ENCODE measurements at places on chromosomes 4 and X.

- DNase-seq = no peak
Measured at GRCh38 chr4:184104419-184105101, 113.1 kb downstream of the ENPP6 start.

- DNase-seq = no peak
Measured at GRCh38 chrX:53239474-53239873, 14.5 kb upstream of the KDM5C start.

DNA sequence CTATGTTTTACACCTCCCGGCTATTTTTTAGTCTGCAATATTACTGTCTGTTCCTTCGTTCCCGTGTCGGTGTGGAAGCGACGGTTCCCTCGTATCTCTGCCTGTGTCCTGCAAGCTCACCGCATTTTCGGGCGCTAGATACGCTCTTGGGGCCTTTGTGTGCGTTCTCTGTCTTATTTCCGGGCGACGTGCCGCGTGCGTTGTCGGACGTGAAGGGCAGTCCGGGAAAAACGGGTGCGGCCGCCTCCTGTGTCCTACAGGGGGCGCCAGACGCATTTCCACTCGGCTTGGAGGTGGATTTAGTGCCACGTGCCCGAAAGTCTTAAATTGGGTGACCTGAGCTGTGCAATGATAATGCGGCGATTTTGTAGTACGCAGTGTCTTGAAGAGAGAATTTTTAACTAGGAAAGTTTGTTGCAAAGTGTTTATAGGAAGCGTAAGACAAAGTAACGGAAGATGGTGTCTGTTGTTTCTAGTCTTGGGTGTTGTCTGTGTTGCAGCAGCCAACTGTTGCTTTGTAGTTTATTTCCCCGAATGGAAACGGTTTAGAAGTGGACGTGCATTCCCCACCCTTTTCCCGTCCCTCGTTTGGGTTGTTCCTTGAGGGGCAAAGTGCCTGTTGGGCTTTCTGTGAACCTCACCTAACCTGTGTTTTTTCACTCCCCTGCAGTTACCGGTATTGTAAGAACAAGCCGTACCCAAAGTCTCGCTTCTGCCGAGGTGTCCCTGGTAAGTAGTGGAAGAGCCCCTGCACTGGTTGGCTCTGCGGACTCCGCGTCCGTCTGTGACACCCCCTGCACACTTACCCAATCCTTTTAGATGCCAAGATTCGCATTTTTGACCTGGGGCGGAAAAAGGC, 720 bp downstream of the RPL10 start:
- peak; percentile 73 for DNase-seq

DNA sequence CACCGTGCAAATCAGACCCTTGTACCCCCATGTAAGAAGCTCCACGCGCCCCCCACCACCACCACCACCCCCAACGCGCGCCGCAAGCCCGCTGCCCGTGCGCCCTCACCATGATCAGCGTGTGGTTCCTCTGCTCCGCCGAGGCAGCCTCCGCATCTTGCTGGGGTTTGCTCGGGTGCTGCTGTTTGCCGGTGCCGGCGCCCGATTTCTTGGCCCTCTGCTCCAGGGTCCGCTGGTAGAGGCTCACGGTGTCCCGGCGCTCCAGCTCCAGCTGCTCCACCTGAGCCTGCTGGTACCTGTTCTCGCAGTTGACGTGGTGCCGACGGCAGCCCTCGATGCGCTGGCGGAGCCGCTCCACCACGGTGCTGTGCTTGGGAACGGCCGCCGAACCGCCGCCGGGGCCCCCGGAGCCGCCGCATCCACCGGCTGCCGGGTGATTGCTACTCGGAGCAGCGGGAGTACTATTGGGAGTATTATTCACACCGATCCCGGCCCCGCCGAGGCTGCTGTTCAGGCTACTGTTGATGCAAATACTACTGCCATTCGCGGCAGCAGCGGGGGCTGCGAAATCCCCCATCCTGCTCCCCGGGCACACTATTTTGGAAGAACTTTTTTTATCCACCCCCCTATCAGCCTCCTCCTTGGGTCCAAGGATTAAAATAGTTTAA, 1.1 kb downstream of the MAML3 start:
- DNase-seq = peak; percentile 23

DNA sequence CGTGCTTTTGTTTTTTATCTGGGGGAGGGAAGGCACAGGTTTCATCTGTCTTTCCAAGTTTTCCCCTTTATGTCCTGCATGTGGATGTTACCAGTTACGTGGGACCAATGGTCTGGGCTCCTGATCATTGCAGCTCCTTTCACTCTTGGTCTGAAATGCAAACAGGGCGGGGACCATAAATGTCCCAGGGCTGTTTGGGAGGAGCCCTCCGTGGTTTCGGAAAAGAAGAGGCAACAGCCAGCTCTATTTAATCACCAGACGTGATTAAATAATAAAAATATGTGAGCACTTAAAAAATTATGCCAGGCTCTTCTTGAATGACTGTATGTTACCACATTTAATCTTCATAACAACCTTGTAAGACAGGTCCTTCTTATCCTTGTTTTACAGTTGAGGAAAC, 30.8 kb upstream of the C1GALT1C1 start:
- no peak for DNase-seq

DNA sequence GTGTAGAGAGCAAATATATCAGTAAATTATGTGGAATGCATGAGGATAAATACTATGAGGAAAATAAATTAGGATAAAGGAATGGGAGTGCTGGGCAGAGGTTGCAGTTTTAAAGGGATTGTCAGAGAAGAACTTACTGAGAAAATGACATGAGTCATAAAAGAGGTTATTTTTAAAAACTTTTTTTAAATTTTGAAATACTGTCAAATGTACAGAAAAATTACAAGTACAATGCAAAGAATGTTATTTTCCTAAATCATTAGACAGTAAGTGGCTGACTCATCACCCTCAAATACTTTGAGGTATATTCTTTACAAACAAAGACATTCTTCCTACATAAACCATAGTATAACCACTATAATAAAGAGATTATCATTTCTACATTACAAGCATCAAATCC, 29.8 kb upstream of the H2AZ1 start:
- DNase-seq = no peak

DNA sequence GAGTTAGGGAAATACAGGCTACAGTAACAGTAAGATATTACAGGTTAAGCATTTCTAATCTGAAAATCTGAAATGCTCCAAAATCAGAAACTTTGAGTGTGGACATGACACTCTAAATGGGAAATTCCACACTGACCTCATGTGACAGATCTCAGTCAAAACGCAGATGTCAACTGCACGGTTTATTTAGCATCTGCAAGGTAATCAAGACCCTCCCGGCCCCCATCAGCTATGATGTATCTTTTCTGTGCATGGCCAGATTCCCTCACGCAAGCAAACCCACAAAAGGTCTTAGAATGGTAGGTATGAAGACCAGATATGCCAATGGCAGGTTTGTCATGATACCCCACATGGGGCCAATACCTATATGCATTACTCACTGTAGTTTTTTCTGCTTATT, 82.8 kb downstream of the COQ2 start:
- no peak for DNase-seq

DNA sequence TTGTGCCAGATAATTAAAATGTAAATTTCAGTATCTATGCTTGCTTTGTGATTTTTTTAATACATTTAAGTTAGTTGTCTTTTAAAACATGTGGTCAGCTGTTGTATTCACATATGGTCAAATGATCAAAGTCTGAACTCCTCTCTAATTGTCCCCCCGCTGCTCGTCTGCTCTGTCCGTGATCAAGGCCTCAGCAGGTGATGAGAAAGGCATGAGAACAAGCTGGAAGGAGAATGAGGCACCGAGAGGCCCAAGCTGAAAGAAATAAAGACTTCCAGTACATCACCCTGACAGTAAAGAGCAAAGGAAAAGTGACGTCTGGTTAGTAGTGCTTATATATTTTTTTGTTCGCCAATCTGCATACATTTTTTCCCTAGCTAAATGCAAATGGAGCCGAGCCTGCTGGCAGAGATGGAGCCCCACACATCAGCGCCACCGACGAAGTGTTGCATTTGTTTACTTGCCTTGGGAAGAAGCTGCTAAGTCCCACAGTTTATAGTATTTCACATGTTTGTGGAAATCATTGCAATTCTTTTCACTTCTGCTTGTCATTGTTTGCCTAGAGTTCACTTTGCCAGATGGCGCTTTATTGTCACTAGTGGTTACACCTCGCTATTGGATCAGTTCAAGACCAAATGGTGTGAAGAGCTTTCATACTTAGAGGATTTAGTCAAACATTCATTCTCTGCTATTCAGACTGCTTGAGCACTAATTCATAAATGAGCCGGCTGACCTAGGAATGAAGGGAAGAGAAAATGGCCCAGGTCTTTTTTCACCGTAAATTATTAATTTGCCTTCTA, 181.5 kb downstream of the ZIC3 start:
- DNase-seq = no peak

DNA sequence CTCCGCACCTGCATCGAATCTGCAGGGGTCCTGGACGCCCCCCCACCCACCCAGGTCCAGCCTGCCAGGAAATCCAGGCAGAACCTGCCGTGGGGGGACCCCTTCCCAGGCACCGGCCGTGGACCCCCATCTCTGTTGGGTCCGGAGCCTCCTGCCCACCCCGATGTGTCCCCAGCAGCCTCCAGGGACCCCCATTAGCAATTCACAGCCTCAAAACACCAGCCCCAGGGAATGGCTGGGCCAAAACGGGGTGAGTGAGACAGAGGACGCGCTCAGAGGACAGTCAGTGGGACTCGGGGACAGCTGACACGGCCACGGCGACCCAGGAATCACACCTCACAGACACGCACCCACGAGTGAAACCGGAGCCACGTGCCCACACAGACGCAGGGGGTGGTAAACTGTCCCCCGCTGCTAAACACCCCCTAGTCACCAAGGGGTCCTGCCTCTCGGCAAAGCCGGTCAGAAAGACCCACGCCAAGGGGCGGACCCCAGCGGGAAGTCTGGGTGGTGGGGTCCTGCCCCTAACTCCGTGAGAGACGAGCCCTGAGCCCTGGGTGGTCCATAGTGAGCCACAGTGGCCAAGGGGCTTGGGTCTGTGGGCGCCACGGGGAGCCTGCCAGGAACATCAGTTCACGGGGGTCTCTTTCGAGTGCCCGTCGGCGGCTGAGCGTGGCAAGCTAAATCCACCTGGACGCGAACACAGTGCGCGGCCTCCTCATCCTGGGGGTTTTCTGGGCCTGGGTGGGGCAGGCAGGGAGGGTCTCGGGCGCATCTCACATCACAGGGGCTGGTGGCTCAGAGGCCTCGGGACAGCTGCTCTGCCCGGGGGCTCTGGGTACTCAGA, 126.5 kb upstream of the NKX1-1 start:
- no peak for DNase-seq

DNA sequence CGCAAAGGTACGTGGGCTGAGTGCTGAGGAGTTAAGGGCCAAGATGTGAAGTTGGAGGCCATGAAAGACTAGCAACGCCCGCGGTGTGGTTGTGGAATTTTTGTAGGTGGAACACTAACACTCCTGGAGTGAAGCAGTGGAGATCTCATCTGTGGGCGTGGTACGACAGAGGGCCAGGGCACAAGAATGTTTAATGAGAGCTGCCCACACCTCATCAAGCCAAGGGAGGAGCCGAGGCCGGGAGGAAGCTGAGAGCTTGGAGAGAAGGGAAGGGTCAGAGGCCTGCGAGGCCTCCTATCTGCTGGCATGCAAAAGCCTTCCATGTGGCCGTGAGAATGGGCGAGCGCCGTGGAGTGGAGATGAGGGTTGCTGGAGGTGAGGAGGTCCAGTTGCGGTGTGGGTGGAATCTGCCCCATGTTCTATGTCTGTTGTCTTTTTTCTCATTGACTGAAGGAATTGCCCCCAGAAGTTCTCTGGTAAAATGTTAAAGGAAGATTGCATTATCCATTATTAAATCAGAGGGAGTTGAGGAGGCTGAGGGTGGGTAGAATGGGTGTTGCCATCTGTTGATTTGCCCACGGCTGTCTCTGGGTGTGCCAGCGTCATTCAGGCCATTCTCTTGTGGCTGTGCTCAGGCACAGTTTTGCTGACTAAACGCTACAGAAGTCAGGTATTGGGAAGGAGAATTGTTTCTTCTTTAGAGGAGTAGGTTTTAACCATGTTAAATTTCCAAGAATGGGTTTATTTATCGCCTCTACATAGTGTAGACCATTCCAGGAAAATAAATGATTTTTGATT, 19.8 kb downstream of the SNX25 start:
- no peak for DNase-seq

DNA sequence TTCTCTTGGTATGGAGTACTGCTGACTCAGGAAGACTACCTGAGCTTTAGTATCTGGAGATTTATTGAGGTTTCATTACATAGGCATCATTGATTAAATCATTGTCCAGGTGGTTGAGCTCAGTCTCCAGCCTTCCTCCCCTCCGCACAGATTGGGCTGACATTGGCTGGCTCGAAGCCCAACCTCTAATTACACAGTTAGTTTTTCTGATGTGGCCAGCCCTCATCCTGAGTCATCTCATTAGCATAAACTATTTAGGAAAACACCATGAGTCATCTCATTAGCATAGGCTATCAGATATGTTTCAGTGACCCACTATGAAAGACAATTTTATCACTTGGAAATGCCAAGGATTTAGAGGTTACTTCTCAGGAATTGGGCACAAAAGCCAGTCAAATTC, 93.9 kb upstream of the ANKRD50 start:
- DNase-seq = no peak

GRCh38 chrX:96838537-96838936, 45.2 kb upstream of the RPA4 start:
- DNase-seq = no peak

GRCh38 chr4:108383157-108383556, 214.4 kb upstream of the LEF1 start:
- DNase-seq = no peak

- DNase-seq = no peak
Measured at GRCh38 chrX:129783291-129783713, 3.6 kb downstream of the SASH3 start.

GRCh38 chr4:18012134-18012806, 9.3 kb downstream of the LCORL start:
- no peak for DNase-seq

DNA sequence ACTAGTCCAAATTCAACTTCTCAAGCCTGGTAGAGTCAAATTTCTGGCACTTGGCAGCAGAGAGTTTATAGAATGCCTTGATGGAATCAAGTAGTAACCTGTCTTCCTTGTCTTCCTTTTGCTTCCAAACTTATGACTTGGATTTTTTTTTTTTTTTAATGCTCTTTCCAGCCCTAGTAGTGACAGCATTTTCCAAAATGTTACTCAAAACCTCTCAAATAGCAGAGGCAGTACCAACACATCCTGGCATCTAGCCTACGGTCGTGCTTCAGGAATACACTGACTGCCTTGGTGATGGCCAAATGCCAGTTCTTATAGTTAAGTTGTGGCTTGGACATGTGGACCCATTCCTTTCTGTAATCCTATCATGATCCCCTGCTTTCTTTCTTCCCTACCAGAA, 46.0 kb downstream of the GALNT7 start:
- no peak for DNase-seq

DNA sequence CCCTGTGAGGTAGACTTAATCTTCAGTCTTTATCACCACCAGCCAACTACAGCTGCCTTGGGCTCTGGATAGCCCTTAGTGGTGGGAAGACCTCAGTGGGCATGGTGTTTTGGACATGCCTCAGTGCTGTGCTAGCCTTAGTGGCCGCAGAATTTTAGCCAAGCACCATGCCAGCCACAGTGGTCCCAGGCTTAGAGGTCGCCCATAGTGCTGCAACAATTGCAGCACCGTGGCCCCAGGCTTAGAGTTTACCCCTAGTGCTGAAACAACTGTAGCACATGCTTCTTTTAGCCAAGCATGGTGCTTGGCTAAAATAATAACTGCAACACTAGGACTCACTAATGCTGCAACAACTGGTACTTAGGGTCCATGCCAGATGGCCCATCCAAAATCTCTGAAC, 38.9 kb upstream of the SULT1B1 start:
- no peak for DNase-seq

GRCh38 chr4:89284828-89285227, 22.8 kb downstream of the GPRIN3 start:
- no peak for DNase-seq
